ENCODE measurements at places on chromosomes 7 and 10. TPM values are rescaled to one million over a fixed set of nuclear protein-coding genes. Genes with fewer than 3 reads are reported as not detected.

DNA sequence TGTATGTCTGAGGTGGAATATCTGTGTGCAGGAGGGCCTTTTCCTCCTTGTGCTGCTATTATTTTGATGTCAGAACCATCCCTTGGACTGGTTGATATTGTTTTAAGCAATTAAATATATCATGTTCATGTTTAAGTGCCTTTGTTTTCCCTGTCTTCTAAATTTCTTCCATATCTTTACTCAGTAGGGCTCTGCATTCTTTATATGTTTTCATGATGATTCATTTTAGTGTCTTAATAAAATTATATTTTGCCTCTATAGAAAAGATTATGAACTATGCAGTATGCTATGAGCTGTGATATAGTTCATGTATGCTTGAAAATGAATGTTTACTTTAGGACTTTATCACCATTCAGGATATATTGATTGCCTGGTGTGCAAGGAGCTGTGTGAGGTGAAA lies 34.8 kb downstream of the AHR start:
- DNase-seq: no peak

PROSER2 gene
- 1.7 TPM for total RNA-seq

- no peak for DNase-seq
Measured at GRCh38 chr7:43531700-43532099, 51.2 kb upstream of the STK17A start.

DNA sequence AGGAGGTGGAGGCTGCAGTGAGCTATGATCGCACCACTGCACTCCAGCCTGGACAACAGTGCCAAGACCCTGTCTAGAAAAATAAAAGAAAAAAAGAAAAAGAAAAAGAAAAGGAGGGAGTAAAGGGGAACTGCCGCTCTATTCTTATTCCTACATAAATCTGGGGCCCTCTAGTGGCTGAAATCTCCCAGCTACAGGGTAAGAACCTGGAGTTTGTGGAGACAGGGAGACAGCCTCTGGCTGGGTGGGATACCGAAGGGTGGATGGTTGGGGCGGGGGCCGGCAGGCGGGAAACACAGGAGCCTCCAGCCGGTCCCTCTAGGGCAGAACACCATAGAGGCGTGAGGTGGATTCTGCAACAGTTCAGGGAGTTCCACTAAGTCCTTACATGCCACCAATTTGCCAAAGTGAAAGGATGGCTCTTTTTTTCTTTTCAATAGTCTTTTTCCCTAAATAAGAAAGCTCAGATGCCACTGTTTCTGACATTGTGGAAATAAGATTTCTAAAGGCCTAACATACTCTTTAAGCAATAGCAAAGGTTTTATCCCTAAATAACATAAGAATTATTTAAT lies 117.3 kb downstream of the SVIL start:
- DNase-seq: peak; percentile 47

CACNA2D1 gene
- 50.2 TPM for total RNA-seq

GRCh38 chr7:74325210-74325565 lies 36.0 kb downstream of the CLIP2 start:
- no peak for DNase-seq

DNA sequence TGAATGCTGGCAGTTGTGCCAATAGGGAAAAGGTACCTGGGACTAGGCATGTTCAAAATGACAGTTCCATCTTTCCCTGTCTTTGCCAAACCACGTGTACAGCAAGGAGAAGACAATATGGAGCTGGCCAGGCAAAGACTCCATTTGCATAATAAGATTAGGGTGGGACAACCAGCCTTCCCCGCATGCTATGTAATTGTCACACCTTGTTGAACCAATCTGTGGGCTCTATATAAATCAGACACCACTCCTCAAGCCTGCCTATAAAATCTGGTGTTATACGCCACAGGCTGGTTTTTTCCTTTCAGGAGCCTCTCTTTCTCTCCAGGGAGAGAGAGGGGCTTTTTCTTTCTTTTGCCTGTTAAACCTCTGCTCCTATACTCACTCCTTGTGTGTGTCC lies 11.0 kb upstream of the NUB1 start:
- no peak for DNase-seq

- DNase-seq: peak; percentile 20
Measured at GRCh38 chr10:46299286-46299535, 12.4 kb downstream of the ANTXRL start.

MMRN2 gene
- 45.6 TPM for total RNA-seq

DNA sequence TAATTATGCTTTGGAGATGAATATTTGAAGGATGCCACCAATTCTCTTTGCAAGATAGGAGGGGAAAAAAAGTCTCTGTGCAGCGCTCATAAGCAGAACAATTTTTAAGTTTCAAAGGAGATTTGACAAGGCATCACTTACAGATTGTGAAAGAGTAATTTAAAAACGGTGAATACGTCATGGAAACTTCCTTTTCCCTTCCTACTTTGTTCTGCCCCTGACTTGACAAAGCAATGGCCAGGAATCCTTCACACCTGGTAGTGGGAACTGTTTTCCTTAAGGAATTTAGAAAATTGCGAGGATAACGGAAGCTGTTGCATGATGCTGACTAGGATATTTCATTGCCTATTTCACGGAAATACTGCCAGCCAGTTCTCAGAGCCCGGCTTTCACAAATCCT lies 16.7 kb downstream of the FAM107B start:
- DNase-seq: no peak

DNA sequence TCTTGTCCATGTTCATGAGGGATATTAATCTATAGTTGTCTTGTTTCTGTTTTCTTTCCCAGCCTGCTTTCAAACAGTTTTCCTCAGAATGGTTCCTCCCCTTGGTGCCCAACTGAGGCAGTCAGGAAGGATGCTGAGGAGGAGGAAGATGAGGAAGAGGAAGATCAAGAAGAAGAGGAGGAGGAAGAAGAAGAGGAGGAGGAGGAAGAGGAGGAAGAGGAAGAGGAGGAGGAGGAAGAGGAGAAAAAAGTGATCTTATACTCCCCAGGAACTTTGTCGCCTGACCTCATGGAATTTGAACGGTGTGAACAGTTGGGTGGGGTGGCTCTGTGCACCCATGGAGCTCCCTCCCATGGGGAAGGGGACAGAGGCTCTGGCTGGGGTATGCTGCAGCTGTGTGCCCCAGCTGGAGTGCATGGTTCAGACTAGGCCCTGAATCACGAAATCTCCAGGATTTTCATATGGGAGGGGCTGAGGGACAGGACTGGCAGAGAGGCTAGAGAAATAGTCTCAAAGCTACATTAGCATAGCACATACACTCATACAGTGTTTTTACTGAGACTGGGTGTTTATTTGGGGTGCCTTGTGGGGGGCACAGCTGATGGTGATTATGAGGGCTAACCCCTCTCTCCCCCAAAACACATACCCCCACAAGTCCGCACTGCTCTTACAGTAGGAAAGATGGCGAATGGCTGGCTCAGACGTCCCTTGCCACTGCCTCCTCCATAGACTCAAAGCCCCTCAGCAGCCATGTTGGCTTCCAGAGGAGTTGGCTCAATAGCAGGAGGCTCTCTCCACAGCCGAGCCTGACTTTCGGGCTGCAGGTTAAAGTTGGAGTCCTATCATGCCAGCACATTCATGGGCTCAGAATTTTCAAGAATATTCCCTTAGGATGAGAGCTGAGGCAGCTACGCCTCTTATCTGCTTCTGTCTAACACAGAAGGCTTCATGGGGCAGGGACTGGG lies 11.9 kb downstream of the STRA8 start:
- DNase-seq: no peak

DNA sequence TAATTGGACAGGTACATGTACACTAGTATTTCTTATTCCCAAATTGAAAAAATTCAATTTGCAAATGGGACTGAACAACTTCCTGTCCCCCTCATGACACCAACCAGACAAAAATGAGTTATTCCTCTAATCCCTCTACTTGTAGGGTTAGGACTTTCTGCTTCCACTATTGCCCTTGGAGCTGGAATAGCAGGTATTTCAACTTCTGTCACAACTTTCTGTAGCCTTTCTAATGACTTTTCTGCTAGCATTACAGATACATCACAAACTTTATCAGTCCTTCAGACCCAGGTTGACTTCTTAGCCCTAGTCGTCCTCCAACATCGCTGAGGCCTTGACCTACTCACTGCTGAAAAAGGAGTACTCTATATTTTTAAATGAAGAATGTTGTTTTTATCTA lies 6.4 kb downstream of the CYP3A7 start:
- no peak for DNase-seq

GRCh38 chr10:35352512-35352911 lies 16.2 kb downstream of the CCNY start:
- DNase-seq: no peak

DNA sequence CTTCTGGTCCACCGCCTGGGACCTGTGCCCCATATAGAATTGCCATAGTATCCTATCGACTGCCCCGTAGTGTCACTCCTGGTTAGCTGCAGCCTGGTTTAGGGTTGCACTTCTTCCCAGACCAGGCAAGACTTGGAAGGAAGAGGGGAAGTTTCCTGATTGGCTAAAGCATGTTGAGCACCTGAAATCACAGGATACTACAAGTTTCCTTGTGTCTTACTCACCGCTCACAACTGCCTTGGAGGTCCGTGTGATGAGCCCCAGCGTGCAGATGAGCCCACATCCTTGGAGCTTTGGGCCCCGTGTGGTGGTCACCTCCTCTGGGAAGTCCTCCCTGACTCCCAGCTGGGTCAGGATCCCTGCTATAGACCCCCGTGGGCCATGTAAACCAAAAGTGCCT lies 73.9 kb upstream of the GTF2I start:
- DNase-seq: no peak

HOXA7 gene
- not detected for total RNA-seq
